Fibroblast of mammary gland (primary cell): ENCODE measurements at places on chromosomes 2 and 18.

- DNase-seq = no peak
Observed at GRCh38 chr2:129274038-129274415, 705.4 kb upstream of the RAB6C start.

- DNase-seq = peak; percentile 30
Observed at GRCh38 chr2:52881606-52882005, 886.0 kb upstream of the CHAC2 start.

GRCh38 chr2:176128982-176129796 lies at the start of gene HOXD8:
Gene HOXD8, plus strand, starts transcription at chr2:176129705. Its CDS starts 662 bp downstream, at chr2:176130367.
- DNase-seq = peak; percentile 88

DNA sequence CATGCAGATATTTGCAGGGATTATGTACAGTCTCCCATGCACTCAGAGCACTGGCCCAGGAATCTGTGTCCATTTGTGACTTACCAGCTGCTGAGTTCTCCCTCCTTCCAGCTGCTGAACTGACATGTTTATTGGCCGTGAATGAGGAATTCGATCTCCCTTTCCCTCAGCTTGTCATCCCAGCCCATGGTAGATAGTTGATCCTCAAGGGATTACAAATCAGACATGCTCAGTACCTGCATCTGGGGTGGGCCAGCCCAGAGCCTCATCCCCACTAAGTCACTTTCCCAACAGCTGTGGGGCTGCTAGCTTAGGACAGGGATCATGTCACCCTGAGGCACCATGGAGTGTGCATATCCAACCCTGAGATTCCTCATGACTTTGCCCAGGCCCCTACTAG lies 1284.9 kb upstream of the LRRTM1 start:
- no peak for DNase-seq

- DNase-seq = no peak
Observed at GRCh38 chr2:46978723-46979122, 63.1 kb upstream of the MCFD2 start.

GRCh38 chr2:218694405-218695145 lies 16.1 kb upstream of the TTLL4 start:
- peak; percentile 28 for DNase-seq

DNA sequence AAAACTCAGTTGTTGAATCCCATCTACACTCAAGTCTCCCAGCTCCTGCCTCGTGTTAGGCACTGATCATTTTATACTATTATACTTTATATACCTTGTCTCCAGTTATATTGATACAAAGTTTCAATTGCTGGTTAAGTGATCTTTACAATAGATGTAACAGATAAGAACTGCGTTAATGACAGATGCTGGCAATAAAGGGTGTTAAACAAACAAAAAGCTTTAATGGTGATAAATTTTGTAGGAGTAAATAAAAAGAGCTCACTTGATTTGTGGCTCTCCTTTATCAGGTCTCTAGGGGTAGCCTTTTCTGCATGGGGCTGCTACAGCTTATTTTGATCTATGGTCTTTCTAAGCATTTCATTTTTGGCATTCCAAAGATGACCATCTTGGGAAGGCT lies 106.9 kb upstream of the GAREM1 start:
- DNase-seq = no peak

DNA sequence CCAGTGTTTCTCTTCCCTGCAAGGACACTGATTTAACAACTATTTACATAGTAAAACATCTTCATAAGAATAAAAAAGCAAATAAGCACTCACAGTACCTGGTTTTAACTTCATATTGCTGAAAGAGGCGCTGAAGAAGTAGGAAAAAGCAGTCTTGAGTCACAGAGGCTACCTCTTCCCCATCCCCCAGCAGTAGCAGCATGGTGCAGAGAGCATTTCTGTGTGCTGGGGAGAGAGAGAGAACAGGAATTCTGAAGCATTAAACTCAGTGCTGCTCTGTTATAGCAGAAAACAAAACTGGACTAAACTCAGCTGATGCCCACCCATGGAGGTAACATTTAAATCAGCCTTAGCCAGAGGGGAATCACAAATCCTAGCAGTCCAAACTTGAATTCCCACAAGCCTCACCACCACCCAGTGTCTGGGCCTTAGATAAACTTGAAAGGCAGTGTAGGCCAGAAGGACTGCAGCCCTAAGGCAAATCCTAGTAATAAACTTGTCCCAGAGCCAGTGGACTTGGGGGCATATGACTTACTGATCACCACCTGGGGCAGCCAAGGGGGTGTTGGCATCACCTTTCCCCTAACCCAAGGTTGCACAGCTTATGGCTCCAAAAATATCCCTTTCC lies 321.8 kb upstream of the CWC22 start:
- no peak for DNase-seq

DNA sequence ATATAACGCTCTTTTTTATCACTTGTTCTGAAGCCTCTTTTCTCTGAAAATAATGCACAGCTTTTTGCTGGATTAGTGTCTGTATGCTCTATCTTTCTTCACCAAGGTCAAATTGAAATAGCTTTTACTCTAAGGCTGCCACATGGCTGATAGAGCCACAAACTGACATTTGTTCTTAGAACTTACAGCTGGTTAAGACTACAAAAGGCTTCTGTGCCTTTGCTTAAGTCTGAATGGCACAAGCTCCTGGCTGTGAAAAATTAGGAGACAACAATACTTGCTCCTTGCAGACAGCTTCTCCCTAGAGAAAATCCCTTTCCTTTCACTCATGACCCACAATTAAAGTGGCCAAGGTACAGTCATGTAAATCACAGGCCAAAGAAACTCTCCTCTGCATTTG lies 515.3 kb downstream of the DSC3 start:
- no peak for DNase-seq

DNA sequence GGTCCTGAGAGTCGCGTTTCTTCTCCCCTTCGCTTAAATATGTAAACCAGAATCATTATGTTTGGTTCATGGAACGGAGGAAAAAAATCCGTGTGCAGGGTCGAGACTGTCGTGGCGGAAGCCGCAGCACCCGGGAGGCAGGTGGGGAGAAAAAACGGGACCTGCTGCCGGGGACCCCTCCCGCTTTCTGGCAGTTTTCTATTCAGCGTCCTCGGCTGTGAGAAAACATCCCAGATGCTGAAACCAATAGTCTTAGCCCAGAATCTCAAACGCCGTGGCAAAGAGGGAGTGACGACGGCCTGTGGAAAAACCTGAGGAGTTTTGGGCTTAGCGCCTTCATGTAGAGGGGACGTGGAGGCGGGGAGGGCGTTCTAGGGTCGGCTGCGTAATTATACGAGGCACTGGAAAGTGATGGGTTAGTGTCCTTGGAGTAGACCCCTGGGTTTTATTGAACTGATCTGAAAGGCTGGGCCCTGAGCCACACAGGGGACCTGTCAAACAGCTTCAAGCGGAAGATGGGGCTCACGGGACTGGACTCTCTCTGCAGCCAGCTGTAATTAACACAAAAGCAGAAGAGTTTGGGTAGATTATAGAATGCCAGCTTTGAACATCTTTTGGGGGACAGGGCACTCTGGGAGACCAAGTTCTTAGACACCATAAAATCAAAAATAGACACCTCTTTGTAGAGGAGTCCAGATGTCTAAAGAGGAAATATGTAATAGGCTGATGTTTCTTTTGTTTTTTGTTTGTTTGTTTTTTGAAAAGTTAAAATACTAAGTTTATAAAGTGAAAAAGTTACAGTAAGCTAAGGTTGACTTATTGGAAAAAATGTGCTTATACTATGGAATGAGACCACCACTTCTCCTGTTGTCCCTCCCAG lies 834 bp upstream of the BUB1 start:
- DNase-seq = no peak

DNA sequence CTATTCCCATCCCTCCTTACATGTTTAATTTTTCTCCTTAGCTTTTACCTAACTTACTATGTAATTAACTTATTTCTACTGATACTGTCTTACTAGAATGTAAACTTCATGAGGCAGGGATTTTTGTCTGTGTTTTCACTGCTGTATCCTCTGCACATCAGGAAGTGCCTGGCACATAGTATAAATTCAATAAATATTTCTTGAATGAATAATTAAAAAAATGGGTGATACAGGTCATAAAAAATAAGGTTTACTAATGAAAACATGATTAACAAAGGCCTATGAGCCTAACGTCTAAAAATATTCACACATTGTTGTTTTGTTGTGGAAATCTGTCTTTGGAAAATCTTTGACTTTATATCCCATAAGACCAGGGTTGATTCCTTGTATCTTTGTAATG lies 4.5 kb downstream of the RBKS start:
- DNase-seq = no peak

GRCh38 chr2:119764832-119765231 lies 5.1 kb downstream of the PTPN4 start:
- DNase-seq = no peak

- DNase-seq = peak; percentile 49
Observed at GRCh38 chr2:202494300-202495229, 118.4 kb downstream of the BMPR2 start.

DNA sequence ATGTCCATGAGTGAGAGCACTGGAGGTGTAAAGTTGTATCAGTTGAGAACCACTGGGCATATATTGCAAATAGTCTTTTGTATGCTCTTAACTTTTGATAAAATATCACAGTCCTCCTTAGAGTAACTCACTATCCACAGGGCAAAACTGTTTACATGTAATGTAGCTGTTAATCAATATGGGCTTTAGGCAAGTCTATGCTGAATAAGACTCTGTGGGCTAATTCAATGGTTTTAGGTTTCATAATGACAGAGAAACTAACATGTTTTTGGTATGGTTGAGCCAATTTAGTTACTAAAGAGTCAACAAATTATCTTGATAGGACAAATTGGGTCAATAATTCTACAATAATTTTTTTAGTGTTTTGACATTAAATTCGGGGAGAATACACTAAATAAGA lies 1134.9 kb upstream of the FAM98A start:
- DNase-seq = no peak

GRCh38 chr2:223088866-223089265 lies 36.9 kb downstream of the KCNE4 start:
- DNase-seq = no peak

GRCh38 chr18:52313213-52313612 lies 26.8 kb upstream of the DCC start:
- DNase-seq = no peak
